ENCODE measurements at places on chromosomes 1 and 21. TPM values are rescaled to one million over a fixed set of nuclear protein-coding genes. Genes with fewer than 3 reads are reported as not detected.

GRCh38 chr1:75470448-75470847 lies 140.5 kb downstream of the SLC44A5 start:
- no peak for DNase-seq

DNA sequence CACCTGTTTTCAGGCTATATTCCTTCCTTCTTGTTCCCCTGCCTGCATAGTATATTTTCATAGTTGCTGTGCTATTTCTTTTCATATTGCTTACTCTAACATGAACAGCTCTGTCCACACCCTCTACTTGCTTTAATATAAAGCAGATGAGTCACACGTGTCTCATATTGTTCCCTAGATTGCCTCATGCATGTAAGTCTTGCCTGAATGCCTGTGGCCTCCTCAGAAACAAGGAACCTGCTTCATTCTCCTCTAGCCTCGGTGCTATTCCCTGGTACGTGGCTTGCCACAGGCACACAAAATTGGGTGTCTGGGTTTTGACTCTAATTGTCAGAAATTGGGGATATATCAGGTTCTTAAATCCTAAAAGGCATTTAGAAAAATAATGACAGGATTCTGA lies 16.5 kb upstream of the PKP1 start:
- peak; percentile 46 for DNase-seq

DNA sequence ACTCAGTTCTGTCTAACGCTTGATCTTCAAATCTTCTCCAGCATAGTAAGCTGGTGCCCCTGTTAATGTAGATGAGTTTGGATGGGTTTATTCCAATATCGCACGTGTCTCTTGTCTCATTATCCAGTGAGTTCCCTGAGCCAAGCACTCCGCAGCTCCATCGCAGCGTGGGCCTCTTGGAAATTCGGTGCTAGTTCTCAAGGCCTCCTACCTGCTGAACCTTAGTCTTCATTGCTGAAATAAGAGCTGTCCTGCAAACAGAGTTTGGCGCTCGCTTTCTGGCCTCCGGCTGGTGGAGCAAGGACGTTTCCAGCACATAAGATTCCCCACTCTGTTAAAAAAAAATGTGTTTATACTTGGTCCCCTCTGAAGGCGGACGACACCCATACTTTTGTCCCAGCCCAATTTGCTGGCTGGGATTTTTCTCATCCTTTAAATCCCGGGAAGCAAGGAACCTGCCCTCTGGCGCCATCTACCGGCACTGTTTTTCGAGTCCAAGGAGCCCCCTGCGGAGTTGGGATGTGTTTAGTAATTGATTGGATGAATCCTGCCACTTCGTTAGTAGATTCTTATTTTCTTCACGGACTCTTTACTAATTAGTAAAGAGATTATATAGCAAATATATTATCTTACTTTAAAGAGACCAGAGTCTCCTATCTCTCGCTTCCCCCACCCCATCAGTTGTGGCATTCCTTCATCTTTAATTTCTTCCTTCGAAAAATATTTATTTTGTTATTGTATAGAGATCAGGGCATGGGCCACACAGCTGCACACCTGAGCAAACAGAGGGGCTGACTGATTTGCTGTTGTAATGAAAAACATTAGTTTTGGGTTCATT lies 14.7 kb downstream of the JUN start:
- DNase-seq = no peak

- no peak for DNase-seq
Observed at GRCh38 chr1:15758953-15759661, 512 bp downstream of the FBLIM1 start.

- peak; percentile 25 for DNase-seq
Observed at GRCh38 chr1:48859456-48859855, 82.8 kb upstream of the BEND5 start.

TBX19 gene
- total RNA-seq = 0.29 TPM

DNA sequence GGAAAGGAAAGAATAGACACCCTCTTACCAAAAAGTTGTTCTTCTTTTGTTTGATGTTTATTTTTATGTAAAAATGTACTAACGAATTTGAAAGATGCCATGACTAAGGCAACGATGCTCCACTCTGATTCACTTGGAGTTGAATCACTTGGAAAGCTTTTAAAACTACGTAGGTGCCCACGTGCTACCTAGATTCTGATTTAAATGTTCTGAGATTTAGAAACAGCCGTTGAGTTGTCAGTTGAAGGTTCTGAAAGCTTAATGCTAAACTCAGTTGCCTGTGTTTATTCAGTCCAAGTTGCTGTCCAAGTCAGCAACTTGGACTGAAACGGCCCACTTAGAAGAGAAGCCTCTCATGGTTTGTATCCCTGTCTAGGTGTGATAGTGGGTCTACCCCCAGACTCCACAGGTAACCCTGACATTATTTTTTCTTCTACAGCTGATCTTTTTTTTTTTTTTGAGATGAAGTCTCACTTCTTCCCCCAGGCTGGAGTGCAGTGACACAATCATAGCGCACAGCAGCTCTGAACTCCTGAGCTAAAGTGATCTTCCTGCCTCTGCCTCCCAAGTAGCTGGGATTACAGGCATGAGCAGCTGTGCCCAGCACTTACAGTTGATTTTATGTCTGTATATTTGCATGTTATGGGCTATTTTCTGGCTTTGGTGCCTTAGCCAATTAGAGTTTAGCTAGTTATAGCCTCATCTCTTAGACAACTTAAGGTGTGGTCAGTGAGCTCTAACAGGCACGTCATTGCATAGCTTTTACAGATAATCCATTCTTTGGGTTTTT lies 1.4 kb upstream of the VAMP4 start:
- peak; percentile 72 for DNase-seq

DNA sequence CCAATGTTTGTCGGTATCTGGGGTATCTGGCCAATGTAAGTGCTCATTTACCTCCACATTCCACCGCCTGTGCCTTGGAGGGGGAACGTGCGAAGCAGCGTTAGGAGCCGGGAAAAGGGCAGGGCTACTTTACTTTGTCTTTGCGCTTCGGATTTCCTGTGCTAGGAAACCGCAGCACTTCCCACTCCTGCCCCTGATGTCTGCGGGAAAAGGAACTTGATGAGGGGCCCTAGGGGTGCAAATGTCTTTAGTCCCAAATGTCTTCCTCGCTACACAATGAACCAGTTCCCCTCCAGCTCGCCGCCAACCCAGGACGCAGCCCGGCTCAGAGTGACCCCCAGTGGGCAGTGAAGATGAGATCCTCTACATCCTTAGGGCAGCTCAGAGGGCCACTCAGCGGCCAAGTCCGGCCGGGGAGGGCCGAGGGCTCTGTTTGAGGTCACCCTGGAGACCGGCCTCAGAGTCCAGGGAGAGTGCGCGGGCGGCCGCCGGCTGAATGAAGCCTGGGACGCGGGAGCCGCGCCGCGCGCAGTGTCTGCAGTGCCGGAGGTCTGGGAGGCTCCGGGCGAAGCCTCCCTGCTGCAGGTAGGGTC lies at the start of gene DYNLT5:
Gene DYNLT5, plus strand, starts transcription at position 460 of the 593 bp plus-strand sequence. CDS start 2,200 bp downstream, outside the sequence.
- DNase-seq = no peak

Data from epithelial cell of proximal tubule (primary cell).